ENCODE measurements at places on chromosomes 3 and 15.

- DNase-seq: no peak
Observed at GRCh38 chr3:30263238-30263924, 343.0 kb upstream of the TGFBR2 start.

GRCh38 chr3:179811321-179812095, 158.7 kb downstream of the USP13 start:
- DNase-seq: peak; percentile 55

DNA sequence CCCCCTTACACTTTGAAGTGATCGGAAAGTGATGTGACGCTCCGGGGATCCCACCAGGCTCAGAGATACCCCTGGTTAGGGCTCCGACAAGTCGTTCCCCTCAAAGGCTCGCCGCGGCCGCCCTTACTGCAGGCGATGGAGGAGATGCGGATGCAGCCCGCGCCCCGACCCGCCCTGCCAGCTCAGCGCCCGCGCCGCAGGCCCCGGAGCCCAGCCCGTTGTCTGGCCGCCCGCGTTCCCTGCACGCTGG, 228 bp downstream of the GLT8D1 start:
- no peak for DNase-seq

GRCh38 chr3:43894176-43895049, 203.7 kb downstream of the ABHD5 start:
- DNase-seq: peak; percentile 77

DNA sequence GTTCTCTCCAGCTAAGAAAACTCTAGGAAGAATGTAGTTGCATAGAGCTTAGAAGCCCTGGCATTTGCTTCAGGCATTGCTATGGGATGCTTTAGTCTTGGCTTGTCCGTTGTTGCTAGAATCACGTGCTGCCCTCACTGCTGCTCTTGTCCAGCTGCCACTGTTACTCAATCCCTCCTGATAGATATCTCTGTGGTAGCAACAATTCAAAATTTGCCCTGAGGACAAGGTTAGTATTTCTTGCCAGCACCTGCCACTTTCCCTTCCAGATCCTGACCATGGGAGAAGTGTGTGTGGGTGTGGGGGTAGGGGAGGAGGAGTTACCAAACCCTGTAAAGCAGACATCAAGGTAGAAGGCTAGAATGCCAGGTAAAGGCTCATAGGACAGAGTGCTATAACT, 113.8 kb downstream of the PPM1L start:
- DNase-seq: no peak

- DNase-seq: no peak
Observed at GRCh38 chr3:98914210-98915080, 12.9 kb upstream of the DCBLD2 start.
